Stimulated activated CD8-positive, alpha-beta memory T cell treated with anti-CD3 and anti-CD28 coated beads, Interleukin-7, amount 100 ng/mL, for 1 hour (primary cell): ENCODE measurements at places on chromosomes 2 and 18.
A peak's percentile ranks its signal among the peaks of the same experiment; 100 is the strongest.

DNA sequence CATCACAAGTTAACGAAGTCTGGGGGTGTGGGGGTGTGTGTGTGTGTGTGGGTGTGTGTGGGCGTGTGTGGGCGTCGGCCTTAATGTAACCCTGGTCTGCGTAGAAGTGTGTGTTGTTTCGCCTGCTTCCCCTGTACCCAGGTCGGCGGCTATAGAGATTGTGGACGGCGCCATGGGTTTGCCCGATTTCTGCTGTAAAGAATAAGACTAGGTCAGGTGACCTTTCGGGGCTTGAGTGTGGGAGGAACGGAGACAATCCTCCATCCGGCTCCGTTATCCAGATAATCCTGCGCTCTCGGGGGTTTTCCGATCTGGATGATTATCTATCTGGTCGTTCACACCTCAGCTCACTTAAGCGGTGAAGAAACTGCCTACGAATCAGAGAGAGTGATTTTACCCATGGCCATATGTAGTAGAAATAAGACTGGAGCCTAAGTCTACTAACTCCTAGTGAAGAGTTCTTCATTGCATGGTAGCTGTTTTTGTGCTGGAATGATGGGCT lies 543 bp downstream of the HADHB start:
- DNase-seq, result peak; percentile 30

DNA sequence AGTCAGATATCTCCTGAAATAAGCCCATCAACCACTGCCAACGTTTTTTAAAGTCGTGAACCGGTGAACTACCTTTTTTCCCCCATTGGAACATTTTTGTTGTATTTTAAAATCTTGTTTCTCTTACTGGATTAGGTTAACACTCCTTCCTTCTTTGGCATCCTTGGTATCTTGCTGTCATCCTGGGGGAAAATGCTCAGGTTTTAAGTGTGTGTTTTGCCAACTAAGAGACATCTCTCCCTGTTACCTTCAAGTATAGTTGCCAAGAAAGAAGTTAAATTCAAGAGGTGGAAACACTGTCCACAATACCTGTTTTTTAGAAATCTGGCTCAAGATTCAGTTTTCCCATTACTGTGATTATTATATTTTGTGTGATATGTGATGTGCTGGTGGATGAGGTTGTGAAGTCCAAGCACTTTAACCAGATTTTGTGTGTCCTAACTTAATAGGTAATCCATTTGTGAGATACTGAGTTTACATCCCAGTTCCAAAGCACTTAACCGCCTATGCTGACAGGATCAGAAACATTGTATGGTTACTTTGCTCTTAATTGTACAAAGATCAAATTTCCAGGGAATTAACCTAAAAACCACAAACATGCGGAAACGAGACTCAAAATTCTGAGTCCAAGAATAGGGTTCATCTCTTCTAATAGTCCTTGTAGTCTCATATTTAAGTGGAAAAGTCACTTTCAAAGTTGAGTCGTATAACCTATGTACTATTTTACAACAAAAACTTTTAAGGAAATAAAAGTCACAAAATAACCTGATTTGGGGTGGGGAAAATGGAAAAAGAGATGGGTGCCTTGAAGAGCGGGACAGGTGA lies 1.3 kb upstream of the SP3 start:
- no peak for DNase-seq

GRCh38 chr2:190804182-190804795 lies 76.3 kb upstream of the GLS start:
- no peak for DNase-seq

DNA sequence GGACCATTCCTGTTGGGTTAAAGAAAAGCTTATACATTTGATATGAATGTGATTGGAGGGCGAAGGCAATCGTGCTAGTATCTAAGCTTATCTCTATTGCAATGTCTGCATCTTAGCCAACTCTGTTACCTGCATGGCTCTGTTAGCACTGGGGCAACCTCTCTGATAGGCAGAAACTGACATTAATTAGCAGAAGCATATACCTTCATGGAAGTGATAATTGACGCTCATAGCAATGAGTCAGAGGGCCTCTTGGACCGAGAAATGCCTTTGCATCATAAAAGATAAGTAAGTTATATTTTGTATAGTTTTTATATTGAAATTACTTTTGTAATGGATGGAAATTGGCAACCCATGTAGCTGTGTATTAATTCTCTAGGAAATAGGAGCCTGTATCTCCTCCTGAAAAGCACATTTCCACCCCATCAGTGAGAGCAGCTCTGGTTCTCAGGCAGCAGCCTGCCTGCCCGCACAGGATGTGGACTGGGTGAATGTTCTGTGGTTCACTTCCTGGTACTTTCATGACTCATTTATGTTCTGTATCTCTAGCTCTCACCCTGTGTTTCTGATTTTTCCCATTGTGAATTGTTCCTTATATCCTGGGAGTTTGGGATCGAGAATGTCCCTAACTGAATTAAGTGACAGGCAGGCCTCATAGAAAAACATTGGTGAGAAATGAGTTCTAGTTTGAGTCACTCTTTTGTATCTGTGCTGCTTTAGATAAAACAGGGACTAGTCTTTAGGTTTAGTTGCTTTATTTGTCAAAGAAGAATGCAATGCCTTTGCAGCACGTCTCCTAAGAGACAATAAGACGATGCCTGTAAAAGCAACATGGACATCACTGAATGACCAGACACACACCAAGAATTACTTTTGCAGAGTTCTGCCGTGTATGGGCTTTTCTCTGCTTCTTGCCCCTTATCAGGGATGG lies 344.9 kb downstream of the DCDC2C start:
- DNase-seq, result no peak

DNA sequence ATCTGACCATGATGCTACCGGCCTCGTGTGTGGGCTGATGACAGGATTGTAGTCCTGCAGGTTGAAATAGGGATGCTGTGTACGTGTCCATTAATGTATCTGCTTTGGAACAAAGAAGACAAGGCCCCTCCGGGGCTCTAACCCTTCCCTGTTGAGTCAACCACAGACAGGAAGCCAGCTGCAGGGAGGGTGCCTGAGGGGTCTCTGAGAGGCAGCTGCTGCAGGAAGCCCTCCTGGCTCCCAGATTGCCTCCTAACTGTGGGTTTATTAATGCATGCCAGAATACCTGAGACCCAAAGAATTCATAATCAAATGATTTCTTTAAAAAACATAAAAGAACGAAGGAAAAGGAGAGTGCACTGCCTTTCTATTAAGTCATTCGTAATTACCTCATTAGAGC lies 140.4 kb downstream of the CELF4 start:
- DNase-seq, result no peak

GRCh38 chr2:71898851-71899681 lies 248.6 kb downstream of the CYP26B1 start:
- DNase-seq, result no peak

GRCh38 chr2:27710640-27711430 lies 47.1 kb downstream of the SLC4A1AP start:
- no peak for DNase-seq

GRCh38 chr2:200422071-200422470 lies 87.8 kb downstream of the KCTD18 start:
- DNase-seq, result no peak

- no peak for DNase-seq
These were observed 27.1 kb upstream of the ZC3H15 start for GRCh38 chr2:186459009-186459408.
